ENCODE measurements at places on chromosomes 3 and 15.

DNA sequence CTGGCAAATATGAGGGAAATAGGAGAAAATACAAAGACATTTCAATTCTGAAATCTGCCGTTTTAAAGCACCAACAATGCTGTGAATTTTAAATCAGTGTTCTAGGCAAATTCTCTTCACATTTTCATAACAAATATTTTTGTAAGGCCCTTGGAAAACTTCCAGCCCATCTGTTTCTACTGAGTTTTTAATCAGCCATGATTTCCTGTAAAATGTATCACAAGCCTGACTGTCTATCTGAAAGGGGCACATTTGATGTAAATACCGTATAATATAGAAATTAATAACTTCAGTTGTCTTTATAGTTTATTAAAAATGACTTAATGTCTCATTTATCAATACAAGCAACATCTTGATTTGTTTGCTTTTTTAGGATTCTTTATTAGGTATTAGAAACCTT is 454.7 kb downstream of the PYDC2 start:
- no peak for DNase-seq

- no peak for DNase-seq
Measured at GRCh38 chr3:52145736-52146110, 8.5 kb downstream of the POC1A start.

GRCh38 chr3:11648735-11649134 is 5.0 kb upstream of the VGLL4 start:
- DNase-seq = no peak

DNA sequence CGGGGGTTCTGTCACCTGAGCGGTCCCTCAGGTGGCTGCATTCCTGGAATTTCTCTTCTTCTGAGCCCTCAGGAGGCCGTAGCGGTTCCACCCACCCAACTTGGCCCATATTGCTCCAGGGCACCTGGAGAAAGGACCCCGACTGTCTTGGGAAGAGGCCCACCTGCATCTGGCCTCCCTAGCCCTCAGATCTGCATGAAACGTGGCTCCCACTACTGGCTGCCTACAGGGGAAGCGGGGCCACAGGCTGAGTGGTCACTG is 9.9 kb upstream of the ANPEP start:
- DNase-seq = no peak
